ENCODE measurements at places on chromosomes 6 and 20.

DNA sequence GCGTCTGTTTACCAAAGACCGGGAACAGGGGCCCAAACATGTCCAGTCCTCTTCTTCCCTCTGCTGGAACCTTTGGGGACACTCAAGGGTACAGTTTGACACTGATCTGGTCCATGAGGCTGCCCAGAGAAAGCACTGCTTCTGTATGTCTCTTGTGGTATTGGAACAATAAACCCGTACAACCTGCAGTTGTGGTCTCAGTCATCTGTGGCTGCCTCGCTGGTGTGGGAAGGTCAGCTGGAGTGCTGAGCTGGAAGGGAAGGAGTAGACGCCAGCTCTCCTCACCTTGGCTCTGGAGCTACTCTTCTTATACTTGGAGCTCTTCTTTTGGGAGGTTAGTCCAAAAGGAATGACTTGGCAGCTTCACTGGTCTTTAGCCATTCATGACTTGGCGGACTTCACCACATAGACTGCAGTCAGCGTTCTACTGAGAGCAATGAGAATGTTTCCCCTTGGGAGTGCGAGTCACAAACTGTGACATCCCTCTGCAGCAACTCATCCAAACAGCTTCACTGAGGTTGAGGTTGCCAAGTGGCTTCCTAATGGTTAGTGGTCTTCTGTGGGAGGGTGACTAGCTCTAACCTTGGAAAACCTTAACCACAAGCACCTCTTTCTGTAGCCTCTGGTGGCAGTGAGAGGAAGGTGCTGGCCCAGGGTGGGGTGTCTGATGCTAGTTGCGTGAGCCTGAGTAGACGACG is 81.2 kb downstream of the ASXL1 start:
- no peak overlapping the region for H3K4me3 ChIP-seq
- H3K27ac ChIP-seq: peak overlapping the region; percentile 19
- peaks cover 5% of the 10 kb centered on the region for H3K4me1 ChIP-seq
- peaks cover 37% of the 10 kb centered on the region for H3K36me3 ChIP-seq
- no peak for DNase-seq

DNA sequence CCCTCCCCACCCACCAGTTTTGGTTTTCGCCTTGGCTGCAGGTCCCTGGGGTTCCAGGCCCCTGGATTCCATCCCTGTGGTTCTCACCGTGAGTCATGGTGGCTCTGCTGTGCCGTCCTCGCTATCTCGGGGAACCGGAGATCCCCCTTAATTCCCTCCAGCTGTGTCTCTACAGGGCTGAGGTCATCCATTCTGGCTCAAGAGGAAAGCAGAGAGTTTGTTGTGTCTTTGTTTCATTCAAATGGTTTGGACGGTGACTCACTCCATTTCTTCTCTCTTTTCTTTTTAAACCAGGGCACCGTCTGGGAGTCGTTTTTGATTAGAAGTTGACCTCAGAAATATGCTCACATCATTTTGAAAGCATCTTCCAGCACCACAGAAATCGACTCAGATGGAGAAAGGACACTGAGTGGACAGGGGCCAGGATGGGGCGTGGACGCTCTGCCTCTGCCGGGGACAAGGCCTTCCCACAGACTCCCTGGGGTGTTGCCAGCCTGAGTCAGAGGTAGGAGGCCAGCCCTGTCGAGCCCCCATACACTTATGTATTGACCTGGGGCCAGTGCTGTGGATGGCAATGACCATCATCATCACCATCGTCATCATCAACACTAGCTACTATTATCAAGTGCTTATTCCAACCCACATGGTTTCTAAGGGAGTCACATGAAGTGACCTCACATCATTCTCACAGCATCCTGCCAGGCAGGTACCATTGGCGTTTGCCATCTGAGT is 176.2 kb downstream of the NFATC2 start:
- peaks cover 16% of the 10 kb centered on the region for H3K27me3 ChIP-seq
- H3K27ac ChIP-seq: no peak overlapping the region
- no peaks in the 10 kb centered on the region for H3K4me1 ChIP-seq
- DNase-seq: no peak
- H3K4me3 ChIP-seq: no peak overlapping the region
- H3K36me3 ChIP-seq: peaks cover 1% of the 10 kb centered on the region

- no peak overlapping the region for H3K4me3 ChIP-seq
- H3K36me3 ChIP-seq: no peaks in the 10 kb centered on the region
- H3K27me3 ChIP-seq: no peaks in the 10 kb centered on the region
Observed at GRCh38 chr6:119858901-119859300, 509.3 kb upstream of the MAN1A1 start.

GRCh38 chr6:36626636-36627035 is 32.5 kb downstream of the SRSF3 start:
- peaks cover 7% of the 10 kb centered on the region for H3K27me3 ChIP-seq
- H3K27ac ChIP-seq: no peak overlapping the region
- H3K4me3 ChIP-seq: no peak overlapping the region
- DNase-seq: no peak
- H3K4me1 ChIP-seq: peaks cover 12% of the 10 kb centered on the region

GRCh38 chr6:56772737-56773184 is 130.1 kb upstream of the DST start:
- H3K4me3 ChIP-seq: no peak overlapping the region
- H3K36me3 ChIP-seq: peaks cover 4% of the 10 kb centered on the region
- no peak for DNase-seq

DNA sequence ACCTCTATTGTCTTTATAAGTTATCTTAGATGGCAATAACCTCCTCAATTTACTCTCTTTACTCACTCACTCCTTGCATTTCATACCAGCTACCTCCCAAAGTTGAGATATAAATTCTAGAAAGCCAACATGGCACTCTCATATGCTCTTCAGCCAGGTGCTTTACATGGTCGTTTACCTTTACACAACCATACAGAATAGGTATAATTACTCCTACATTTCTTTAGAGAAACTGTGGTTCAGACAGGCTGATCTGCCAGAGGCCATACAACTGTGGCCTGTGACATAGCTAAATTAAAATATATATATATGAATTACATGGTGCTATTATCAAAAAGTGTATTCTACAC is 45.7 kb downstream of the HBS1L start:
- DNase-seq: no peak
- H3K4me1 ChIP-seq: peaks cover 4% of the 10 kb centered on the region
- no peak overlapping the region for H3K27ac ChIP-seq
- peaks cover 4% of the 10 kb centered on the region for H3K36me3 ChIP-seq

GRCh38 chr20:50672400-50673145 is 18.8 kb downstream of the RIPOR3 start:
- no peak overlapping the region for H3K27ac ChIP-seq
- H3K4me3 ChIP-seq: no peak overlapping the region
- no peak for DNase-seq
- no peaks in the 10 kb centered on the region for H3K27me3 ChIP-seq
- no peaks in the 10 kb centered on the region for H3K36me3 ChIP-seq
- peaks cover 25% of the 10 kb centered on the region for H3K4me1 ChIP-seq

DNA sequence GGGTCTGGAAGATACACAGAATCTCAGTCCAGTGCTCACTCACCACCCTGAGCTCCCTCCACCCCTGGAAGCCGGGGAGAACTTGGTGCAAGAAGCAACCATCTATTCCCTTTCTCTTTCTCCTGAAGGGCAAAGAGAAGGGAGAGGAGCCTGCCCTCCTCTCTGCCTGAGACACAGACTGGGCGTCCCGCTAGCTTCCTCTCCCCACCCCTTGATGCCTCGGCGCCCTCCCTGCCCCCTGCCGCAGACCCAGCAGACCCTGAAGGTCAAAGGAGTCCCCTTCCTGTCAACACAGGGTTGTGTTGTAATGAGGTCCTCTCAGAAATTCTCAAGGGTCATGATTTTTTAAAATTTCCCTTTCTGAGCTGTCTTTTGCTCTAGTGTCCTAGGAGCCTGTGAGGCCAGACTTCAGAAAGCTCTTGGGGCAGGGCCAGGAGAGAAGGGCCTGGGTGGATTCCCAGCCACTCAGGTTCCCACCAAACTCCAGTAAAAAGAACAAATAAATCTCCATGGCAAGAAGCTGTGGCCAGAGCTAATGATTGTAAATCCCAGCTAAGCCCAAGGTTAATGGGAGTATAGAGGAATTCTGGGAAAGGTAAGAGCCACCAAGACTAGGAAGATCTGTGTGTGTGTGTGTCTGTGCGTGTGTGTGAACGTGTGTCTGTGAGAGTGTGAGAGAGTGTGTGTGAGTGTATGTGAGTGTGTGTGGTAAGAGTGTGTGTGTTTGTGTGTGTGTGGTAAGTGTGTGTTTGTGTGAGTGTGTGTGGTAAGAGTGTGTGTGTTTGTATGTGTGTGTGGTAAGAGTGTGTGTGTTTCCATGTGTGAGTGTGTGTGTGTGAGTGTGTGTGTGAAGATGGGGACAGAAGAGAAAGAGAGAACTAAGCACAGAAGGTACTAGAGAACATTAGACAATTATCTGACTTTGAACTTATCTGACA is 1.1 kb upstream of the JPH2 start:
- H3K36me3 ChIP-seq: no peaks in the 10 kb centered on the region
- H3K4me3 ChIP-seq: no peak overlapping the region
- DNase-seq: no peak
- H3K27me3 ChIP-seq: peaks cover 20% of the 10 kb centered on the region

- H3K4me1 ChIP-seq: no peaks in the 10 kb centered on the region
- no peak overlapping the region for H3K27ac ChIP-seq
- no peak overlapping the region for H3K4me3 ChIP-seq
- no peaks in the 10 kb centered on the region for H3K27me3 ChIP-seq
- H3K36me3 ChIP-seq: no peaks in the 10 kb centered on the region
- no peak for DNase-seq
Observed at GRCh38 chr6:143110572-143110971, 49.9 kb downstream of the AIG1 start.

DNA sequence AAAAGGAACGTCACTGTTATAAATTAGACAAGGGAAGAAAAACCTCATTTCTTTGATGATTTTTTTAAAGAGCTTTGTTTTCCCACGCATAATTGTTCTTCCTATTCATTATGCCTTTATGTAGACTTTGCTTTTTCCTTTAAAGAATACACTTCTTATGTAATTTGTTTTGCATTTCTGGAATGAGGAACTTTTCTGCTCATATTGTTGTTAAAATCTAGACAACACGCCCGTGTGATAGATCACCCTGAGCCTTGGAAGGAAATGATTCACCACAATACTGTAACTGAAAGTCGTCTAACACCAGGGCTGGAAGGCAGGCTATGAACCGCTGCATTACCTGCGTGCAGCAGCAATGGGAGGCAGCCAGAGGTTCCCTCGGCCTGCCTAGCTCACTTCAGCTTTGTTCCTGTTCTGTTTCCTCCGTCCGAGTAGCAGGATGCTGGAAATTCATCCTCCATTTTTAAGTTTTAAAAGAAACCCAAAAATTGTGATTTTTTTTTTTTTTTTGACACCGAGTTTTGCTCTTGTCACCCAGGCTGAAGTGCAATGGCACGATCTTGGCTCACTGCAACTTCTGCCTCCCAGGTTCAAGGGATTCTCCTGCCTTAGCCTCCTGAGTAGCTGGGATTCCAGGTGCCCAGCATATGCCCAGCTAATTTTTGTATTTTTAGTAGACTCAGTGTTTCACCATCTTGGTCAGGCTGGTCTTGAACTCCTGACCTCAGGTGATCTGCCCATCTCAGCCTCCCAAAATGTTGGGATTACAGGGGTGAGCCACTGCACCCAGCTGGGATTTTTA is 49.6 kb upstream of the ZNF217 start:
- H3K4me3 ChIP-seq: no peak overlapping the region
- DNase-seq: no peak
- no peaks in the 10 kb centered on the region for H3K36me3 ChIP-seq
- H3K4me1 ChIP-seq: peaks cover 10% of the 10 kb centered on the region
- no peaks in the 10 kb centered on the region for H3K27me3 ChIP-seq

DNA sequence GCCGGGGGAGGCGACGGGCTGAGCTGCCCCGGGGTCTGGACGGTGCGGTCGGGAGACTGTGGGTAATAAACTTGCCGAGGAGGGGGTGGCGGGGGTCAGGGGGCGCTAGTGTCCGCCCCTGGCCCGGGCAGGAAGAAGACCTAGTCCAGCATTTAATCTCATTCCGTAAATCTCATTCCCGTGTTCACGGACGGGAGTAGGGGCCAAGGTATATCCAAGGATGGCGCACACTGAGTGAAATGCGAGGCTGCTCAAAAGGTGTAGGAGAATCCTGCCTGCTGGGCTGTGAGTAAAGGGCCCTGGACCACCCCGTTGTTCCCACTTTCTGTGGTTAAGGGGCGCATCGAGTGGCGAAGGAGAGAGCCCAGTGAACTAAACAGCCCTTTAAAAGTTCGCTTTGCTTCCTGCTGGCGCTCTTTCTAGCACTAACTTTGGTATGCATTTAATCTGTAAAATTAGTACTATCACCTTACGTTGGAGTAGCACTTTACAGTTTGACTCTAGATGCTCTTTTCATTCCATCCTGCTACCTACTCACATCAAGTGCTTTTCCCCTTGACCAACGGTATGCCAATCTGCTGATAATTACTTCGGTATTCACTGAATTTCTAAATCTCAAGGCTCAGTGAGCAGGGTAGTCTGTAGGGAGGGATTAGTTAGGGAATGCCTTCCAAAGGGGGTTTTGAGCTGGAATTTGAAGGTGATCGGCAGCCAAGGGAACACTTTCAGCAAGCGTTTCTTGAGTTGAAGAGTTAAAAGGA is 730 bp downstream of the PARD6B start:
- no peaks in the 10 kb centered on the region for H3K27me3 ChIP-seq
- H3K27ac ChIP-seq: peak overlapping the region; percentile 97
- peaks cover 10% of the 10 kb centered on the region for H3K36me3 ChIP-seq

DNA sequence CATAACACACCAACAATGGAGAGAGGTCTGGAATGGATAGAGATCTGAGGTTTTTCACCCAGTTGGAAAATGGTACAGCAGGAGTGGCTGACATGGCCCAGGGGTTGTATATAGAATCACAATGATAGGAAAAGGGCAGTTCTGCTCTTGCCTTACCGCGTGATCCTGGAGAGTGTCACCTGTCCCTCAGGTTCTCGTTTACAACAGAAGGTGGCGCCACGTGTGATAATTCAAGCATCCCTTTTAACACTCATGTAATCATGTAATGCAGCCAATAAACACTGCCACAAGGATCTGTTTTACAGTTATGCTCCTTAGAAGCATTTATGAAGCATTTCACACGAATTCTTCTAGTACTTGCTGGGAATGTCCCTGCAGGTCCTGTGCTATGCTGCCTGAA is 12.9 kb upstream of the WFDC2 start:
- H3K27ac ChIP-seq: no peak overlapping the region
- H3K27me3 ChIP-seq: peaks cover 10% of the 10 kb centered on the region
- H3K36me3 ChIP-seq: no peaks in the 10 kb centered on the region
- H3K4me1 ChIP-seq: no peaks in the 10 kb centered on the region
- no peak overlapping the region for H3K4me3 ChIP-seq
- no peak for DNase-seq

- no peak overlapping the region for H3K27ac ChIP-seq
- peaks cover 48% of the 10 kb centered on the region for H3K27me3 ChIP-seq
- no peak for DNase-seq
- H3K4me1 ChIP-seq: peaks cover 12% of the 10 kb centered on the region
Observed at GRCh38 chr20:63257629-63258028, 3.4 kb upstream of the NKAIN4 start.

GRCh38 chr20:17456279-17456678 is 74.9 kb downstream of the BFSP1 start:
- peaks cover 8% of the 10 kb centered on the region for H3K4me1 ChIP-seq
- H3K27me3 ChIP-seq: peaks cover 56% of the 10 kb centered on the region
- no peak overlapping the region for H3K4me3 ChIP-seq
- no peaks in the 10 kb centered on the region for H3K36me3 ChIP-seq
- H3K27ac ChIP-seq: no peak overlapping the region

GRCh38 chr6:151365233-151365632 is 26.1 kb downstream of the ZBTB2 start:
- no peak overlapping the region for H3K27ac ChIP-seq
- no peaks in the 10 kb centered on the region for H3K27me3 ChIP-seq
- DNase-seq: no peak
